Stimulated activated CD8-positive, alpha-beta memory T cell treated with anti-CD3 and anti-CD28 coated beads, Interleukin-2, amount 100 ng/mL, for 1 hour (primary cell): ENCODE measurements at places on chromosomes 4 and X.

GRCh38 chr4:119264743-119265142, 52.2 kb downstream of the USP53 start:
- no peak for DNase-seq

GRCh38 chr4:108833046-108833445, 70.2 kb upstream of the ETNPPL start:
- no peak for DNase-seq

- DNase-seq = no peak
These were observed 18.1 kb upstream of the HSFX3 start for GRCh38 chrX:149567621-149568417.

DNA sequence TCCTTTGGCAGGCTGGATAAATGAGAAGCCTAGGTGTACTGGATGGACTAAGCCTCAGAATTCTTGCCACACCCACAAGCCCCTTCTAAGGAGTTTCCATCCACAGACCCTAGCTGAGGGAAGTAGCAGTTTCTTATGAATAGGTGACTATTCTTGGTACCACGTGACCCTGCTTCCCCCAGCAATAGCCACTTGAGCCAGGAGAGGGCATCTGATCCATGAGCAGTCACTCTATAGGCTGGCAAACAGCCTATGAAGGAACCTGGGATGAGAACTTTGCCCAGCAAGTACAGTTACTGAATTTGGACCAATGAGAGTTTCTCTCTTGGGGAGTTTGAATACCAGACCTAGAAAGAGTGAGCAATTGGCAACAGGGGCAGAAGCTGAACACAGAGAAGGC, 84.0 kb downstream of the RTL9 start:
- DNase-seq = no peak

DNA sequence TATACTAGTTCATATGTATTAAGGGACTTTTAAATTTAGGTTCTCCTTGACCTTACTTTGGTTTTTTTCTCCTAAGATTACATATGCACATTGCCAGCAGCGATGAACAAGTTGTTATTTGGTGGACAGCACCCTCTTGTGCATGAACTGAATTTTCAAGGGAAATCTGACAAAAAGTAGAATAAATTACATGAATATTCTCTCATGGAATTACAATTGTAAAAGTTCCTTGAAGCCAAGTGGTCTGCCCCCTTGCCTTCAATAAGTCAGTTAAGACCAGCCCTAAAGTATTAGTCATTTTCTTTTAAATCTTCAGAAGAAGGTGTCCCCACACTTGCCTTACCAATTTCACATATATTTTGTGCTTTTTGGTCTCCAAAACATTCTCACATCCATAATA, 30.7 kb upstream of the SMARCA5 start:
- DNase-seq = no peak

DNA sequence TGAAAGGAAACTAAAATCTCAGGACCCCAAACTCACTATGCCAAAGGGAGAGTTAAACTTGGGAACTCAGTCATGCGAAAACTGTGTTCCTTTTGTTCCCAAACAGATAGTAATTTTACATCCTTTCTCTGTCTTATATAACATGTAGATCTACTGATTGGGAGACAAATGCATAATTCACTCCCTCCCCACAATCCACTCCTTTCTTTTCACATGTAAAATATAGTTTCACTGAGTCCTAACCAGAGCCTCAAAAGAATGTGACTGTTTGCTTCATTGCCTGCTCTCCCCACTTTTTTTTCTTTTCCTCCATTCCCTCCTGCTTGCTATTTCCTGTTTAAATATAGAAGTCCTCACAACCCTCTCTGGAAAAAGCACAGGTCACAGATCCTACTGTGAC, 699.3 kb upstream of the ADGRL3 start:
- no peak for DNase-seq

DNA sequence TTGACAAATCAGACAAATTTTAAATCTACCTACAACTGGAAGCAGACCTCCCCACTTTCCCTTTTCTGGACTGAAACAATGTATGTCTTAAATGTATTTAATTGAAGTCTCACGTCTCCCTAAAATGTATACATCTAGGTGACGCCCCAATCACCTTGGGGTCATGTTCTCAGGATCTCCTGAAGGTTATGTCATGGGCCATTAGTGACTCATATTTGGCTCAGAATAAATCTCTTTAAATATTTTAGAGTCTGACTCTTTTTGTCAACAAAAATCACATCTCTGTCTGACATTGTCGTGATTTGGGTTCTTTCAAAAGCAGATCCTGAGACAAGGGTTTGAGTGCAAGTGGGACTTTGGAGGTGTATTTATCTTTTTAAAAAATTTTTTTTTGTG, 26.2 kb upstream of the BOD1L1 start:
- DNase-seq = no peak

GRCh38 chr4:86975927-86976326, 41.1 kb downstream of the AFF1 start:
- no peak for DNase-seq

GRCh38 chr4:26356081-26356501, 35.3 kb downstream of the RBPJ start:
- no peak for DNase-seq

- DNase-seq = no peak
These were observed 48.3 kb upstream of the MND1 start for GRCh38 chr4:153296040-153296823.

DNA sequence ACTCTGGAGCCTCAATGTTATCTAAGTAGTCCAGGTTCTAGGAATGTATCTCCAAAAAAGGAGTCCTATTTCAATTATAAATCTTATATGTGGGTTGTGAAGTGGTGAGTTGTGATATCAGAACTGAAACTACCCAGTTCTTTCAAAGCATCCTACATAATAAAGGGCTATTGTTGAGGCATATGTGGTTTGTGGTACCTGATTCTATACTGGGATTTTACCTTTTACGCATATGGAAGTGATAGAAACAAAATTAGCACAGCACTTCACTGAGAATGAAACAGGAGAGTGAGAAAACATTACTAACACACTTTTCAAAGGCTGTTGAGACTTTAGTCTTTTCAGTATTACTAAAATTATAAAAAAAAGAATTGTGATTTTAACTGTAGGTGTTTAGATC, 417.7 kb upstream of the GALNT7 start:
- no peak for DNase-seq
